ENCODE measurements at places on chromosomes 6 and 20.

DNA sequence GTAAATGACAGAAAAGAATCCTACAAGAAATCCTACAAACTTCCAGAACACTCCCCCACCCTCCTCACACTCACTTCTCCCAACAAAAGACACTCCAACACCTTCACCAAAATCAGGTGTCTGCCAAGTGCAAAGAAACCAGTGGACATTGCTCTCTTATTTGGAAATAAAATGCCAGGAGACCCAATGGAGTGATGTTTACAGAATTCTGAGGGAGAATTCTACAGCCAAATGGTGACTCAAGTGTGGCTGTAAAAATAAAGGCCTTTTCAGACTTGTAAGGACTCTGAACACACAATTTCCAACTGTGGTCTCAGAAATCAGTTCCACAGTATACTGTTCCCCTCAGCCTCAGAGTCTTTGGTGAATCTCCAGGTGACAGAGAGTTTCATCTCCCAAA lies 109.6 kb upstream of the CARMIL1 start:
- DNase-seq, result no peak

- DNase-seq, result no peak
Measured at GRCh38 chr20:9300534-9300933, 213.9 kb upstream of the LAMP5 start.

DNA sequence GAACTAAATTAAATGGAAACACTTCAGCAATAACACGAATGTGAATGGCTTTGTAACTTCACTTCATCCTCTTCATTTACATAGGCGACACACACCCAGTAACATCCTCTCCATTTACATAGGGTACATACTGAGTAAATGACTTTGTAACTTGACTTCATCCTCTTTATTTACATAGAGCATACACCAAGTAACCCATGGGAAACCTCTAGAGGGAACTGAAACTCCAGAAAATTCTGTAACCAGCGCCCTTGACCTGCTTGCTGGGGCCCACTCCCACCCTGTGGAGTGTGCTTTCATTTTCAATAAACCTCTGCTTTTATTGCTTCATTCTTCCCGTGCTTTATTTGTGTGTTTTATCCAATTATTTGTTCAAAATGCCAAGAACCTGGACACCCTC lies 81.6 kb upstream of the OPRM1 start:
- DNase-seq, result no peak

DNA sequence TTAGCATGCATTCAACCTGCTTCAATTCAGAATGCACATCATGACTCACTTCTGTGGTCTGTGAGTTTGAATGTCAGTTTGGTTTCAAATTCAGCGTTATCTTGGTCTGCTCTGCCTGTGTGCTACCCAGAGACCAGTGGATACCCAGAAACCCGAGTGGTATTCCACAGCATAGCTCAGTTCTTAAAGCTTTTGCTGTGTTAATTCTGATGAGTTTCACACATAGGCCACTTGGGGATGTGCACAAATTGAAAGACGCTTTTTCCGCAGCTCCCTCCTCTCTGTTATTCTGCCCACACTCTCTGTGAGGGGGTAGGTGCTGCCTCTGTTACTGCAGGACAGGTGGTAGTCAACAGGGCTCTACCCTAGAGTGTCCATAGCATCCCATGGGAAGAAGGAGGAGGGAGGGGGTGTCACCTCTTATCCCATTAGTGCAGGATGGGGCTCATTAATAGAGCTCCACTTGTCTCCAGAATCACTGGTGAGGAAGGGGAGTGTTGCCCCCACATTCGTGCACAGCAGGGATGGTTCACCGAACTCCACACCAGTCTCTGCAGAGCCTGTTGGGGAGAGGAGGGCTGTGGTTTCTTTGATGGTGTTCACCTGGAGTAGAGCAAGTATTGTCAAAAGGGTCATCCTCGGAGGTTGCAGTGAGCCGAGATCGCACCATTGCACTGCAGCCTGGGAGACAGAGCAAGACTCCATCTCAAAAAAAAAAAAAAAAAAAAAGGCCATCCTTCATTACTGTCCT lies 29.2 kb upstream of the SDCBP2 start:
- peak; percentile 21 for DNase-seq

DNA sequence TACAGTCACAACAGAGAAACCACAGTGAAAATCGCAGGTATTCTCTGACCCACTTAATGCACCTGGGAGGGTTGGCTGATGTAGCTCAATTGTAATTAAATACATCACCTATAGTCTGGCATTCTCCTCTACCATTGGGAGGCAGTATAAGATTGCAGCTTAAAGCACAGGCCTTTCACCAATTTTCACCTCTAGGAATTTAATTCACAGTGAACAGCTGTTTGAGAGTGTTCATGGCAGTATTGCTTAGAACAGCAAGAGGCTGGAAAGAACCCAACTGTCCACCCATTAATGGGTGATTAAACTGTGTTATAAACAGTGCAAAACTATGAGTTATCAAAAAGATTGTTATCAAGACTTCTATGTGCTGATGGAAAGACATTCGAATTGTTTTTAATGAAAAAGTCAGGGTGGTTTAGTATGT lies 2.0 kb downstream of the EDEM2 start:
- no peak for DNase-seq

Measured in activated naive CD4-positive, alpha-beta T cell treated with anti-CD3 and anti-CD28 coated beads, Interleukin-2, amount 50 U/mL, for 16 hours (primary cell).